Dermis microvascular lymphatic vessel endothelial cell (primary cell): ENCODE measurements at places on chromosomes 5 and 9. TPM values are rescaled to one million over a fixed set of nuclear protein-coding genes. Genes with fewer than 3 reads are reported as not detected.

GRCh38 chr5:104573949-104574709 is 1011.5 kb upstream of the NUDT12 start:
- no peak for DNase-seq

DNA sequence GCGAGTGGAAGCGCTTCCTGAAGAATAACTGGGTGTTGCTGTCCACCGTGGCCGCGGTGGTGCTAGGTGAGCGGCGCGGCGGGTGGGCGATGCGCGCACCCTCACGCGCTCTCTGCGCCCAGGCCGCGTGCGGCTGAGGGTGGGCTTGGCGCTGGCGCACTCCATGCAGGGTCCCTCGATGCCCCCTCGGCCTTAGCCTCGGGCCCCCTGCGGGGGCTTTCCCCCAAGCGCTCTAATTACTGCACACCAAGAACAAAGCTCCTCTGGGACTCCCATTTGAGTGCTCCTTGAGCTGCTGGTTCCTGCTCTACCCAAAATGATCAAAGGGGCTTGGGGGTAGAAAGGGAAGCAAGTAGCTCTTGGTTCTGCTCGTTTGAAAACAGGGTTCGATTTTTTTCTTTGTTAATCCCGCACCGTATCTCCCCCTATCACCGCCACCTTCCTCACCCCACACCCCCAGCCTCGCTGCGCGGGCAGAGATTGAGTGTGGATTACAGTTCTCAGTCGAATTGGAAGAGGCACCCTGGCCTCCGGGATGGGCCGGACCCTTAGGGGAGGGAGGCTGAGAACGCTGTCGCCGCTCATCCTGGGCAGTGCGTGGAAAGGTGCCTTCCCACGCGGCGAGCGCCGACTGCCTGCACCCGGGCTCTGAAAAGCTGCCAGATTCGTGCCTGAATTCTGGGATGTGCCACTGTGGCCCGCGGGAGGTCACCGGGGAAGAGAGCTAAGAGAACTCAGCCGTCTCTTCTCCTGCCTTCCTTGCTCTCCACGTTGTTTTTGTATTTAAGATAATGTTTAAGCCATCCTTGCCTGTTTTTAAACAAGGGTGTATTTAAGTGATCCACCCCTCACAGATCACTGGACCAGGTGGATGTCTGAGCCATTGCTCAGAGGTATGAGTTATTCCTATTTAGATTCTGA is 697 bp downstream of the SLC1A1 start:
- DNase-seq: no peak

DNA sequence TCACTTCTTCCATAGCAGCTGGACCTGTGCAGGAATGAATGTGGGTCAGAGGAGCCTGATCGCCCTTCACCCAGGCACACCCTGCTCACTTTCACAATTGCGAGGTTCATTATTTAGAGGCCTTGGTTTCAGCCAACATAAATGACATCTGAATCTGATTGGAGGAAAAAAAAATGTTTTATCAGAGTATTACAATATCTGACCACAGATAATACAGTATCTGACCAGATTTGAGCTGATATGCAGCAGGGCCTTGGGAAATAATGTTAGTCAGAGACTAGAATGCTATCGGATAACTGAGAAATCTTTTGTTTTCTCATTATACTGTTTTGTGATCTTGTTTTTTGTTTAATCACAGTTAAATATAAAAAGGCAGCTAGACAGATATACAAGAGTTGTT is 7.7 kb downstream of the ICE1 start:
- DNase-seq: no peak

GRCh38 chr9:16412740-16413139 is 457.7 kb downstream of the BNC2 start:
- no peak for DNase-seq

- DNase-seq: no peak
Measured at GRCh38 chr5:125052584-125052983, 306.1 kb upstream of the ZNF608 start.

DNA sequence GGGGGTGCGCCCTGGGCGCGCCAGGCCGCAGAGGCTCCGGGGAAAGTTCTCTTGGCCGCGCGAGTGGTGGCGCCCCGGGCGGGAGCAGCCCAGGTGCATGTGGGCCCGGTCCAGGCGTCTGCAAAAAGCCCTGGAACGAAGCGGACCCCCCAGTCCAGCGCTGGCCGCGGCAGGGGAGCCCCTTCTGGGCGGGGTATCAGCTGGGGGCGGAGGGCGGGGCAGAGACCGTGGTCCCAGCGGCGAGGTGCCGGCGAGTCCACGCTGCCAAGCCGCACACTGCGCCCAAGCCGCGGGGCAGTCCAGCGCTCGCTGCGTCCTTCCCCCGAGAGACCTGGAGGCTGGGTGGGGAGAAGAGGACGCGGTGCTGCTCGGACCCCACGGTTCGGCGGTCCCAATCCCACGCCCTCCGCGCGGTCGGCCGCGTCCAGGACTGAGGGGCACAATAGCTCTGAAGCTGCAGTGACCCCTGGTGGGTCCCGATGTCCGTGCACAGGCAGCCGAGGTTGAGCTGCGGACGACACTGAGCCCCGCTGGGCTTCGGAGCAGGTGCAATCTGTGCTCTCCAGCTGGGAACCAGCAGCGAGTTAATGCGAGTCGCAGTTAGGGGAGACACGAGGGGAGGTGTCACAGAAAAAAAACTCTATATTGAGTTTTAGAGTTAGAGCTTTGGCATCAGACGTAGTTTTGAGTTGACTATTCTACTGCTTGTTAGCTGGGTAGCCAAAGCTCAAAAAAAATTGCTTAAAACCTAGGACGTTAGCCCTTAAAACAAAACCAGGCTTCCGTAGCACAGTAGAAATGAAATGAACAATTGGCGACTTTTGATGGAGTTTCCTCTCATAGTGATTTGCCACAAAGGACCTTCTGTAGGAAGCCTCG is 1.1 kb upstream of the EPB41L4A start:
- peak; percentile 77 for DNase-seq

DNA sequence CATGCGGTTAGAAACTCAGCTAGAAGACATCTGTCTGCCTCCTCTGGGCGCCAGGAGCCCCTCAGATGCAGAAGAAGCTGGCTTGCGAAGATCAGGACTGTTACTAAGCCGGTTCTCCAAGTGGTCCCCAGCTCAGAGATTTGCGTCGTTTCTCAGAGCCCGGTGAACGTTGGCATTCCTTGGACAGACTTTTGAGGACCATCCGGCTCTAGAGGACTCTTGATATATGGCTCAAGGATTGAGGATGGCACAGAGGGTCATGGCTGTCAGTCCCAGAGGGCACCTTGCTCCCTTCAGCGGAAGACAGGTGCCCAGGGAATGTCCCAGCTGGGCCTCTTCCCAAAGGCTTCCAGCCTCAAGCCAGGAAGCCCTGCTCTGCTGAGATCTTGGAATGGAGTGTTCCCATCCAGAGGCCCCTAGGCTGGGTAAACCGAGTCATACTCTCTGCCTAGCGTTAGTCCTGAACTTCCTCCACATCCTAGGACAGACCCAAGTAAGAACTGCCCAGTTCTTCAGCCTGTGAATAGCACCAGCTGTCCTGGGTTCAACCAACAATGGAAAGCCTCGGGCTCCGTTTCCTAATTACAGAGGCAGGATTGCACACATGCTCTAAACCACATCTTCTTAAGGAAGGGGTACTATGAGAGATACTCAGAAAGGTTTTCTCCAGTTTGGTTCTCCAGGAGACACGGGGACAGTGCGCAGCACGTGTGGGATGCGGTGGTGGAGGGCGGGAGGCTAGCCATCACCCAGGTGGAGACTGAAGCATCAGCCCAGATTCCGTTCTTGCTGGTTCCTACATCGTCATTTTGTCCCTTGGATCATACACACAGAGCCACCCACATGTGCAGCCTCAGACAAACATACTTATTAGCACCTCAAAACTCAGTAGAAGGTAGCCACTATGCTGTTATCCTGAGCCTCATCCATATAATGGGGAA is 51.4 kb downstream of the ZNF354C start:
- no peak for DNase-seq

DNA sequence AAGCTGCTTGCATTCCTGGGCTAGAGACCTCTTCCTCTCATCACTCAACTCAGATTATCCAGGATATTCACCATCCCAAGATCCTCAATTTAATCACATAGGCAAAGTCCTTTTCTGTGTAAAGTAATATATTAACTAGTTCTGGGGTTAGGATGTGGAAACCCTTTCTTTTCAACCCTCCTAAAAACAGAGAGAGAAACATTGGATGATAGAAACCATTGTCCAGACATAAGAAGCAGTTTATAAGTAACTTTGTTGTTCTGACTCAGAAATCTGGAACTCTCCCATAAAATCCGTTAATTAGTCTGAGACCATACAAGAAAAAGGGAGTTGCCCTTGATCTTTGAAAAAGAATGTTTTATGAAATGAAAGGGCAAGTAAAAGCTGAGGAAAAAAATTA is 817.1 kb upstream of the CDH9 start:
- DNase-seq: no peak

DNA sequence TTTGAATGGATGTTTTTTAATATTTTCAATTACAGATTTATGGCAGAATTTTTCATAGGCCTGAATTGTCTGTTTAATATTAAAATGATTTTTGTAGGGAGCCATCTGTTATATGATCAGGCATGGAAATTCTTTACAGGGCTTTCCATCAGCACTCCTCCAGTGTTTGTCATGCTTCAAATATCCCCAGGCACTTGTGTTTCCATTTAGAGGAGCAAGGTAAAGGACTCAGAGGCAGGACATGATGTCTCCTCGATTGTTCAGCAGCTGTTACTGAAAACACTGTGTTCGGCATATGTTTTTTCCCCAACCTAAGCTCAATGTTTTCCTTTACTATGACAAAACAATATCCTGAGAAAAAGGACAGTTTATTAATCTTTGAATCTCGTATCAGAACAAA is 172.3 kb upstream of the RFX3 start:
- no peak for DNase-seq

GRCh38 chr9:107942291-107942690 is 452.7 kb upstream of the KLF4 start:
- DNase-seq: no peak

DNA sequence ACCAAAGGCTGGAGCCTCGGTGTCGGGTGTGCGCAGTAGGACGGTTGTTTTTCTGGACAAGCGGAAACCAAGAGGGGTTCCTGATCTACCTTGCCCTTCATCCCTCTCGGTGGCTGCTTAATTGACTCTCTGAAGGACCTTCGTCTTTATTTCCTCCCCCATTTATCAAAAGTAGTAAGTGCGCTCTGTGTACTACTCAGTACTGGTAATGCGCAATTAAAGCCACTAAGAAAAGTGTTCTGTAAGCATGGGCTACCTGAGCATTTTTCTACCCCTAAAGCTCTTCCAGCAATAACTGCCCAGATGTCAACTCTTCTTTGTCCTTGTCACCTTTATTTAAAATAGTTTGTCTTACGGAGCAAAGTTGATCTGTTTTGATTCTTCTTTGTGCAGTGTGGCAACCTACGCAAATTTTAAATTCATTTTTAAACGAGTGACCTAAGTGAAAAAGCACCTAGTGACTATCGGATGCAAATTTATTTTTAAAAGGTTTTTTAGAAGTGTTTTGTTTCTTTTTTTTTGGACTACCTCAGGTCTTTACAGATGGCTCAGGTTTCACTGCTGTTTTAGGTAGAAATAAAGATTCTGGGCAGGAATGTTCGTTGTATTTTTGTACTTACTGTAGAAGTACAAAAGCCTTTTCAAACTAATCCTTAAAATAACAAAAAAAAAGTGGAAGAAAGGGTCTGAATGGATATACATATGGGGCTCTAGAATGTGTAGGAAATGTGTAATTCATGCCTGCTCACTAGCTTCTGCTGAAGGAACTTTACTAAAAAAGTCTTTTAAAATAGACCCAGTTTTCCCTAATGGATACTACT is 2.0 kb downstream of the JMY start:
- DNase-seq: no peak

DNA sequence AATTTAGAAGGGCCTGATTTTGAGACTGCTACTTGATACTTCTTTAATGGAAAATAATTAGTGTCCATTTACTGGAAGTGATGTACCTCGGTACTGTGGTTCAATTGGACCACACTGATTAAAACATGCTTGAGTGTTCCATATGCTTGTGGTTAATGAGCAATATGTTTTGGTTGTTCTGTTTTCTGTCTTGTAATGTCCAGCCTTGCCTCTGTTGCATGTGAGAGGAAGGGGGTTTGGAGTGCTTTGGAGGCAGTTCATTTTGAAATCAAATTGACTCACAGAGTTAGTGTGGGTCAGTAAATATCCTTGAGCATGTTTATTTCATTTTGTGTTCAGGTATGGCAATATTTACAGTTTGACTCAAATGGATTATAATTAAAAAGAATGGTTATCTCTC is 334.4 kb downstream of the ARHGEF28 start:
- no peak for DNase-seq

DNA sequence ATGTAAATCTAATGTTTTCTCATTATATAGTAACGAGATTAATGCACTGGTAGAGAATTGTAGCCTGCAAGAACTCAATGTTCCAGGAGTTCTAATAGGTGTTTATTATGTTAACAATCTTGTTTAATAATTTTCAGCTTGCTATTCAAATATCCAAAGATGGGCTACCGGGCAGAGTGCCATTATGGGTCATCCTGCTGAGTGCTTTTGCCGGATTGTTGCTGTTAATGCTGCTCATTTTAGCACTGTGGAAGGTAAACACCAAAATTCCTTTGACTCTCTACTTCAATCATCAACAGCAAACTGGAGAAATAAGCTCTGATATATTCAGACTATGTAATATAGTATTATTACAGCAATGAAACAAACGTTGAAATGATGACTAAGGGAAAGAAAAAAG is 41.9 kb upstream of the ITGA2 start:
- DNase-seq: peak; percentile 55

DNA sequence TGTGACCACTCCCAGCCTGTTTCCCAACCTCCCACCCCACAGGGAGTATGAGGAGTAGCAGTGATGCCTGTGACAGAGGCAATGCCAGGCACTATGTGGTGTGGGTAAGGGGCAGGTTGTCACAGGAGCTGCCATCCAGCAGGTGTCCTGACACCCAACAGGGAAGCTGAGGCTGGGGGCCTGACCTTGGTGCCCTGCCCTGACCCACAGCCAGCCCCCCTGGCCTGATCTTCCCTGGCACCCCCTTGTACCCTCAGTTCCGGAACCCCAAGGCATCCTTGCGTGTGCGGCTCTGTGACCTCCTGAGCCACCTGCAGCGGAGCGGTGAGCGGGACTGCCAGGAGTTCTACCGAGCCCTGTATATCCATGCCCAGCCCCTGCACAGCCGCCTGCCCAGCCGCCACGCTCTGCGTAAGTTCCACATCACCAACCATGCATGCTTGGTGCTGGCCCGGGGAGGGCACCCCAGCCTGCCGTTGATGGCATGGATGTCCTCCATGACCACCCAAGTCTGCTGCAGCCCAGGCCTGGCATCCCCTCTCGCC is 14.4 kb downstream of the CARD19 start:
- no peak for DNase-seq

The MCCC2 gene
- total RNA-seq: 20.3 and 29.2 TPM in 2 replicates

The SET gene
- 253 and 370 TPM in 2 replicates for total RNA-seq

The OMD gene
- not detected in 2 replicates for total RNA-seq

The PCDHB11 gene
- 0.13 and 0.89 TPM in 2 replicates for total RNA-seq

The SOWAHA gene
- not detected in 2 replicates for total RNA-seq

The TRAF1 gene
- total RNA-seq: 0.51 and 1.2 TPM in 2 replicates

The PCYOX1L gene
- total RNA-seq: 11.4 and 12.6 TPM in 2 replicates

The GDNF gene
- not detected in 2 replicates for total RNA-seq

The C9orf43 gene
- total RNA-seq: 0.39 and 0.51 TPM in 2 replicates

The PCDHGA7 gene
- total RNA-seq: 0.64 and 1.5 TPM in 2 replicates

The SLCO4C1 gene
- total RNA-seq: not detected in 2 replicates

The ARL14EPL gene
- total RNA-seq: under 0.01 and 0.13 TPM in 2 replicates

The TSLP gene
- total RNA-seq: under 0.01 TPM in 2 replicates
